ENCODE measurements at places on chromosomes 12 and 14.

- no peak for DNase-seq
Measured at GRCh38 chr14:100750762-100751699, 24.3 kb downstream of the DLK1 start.

DNA sequence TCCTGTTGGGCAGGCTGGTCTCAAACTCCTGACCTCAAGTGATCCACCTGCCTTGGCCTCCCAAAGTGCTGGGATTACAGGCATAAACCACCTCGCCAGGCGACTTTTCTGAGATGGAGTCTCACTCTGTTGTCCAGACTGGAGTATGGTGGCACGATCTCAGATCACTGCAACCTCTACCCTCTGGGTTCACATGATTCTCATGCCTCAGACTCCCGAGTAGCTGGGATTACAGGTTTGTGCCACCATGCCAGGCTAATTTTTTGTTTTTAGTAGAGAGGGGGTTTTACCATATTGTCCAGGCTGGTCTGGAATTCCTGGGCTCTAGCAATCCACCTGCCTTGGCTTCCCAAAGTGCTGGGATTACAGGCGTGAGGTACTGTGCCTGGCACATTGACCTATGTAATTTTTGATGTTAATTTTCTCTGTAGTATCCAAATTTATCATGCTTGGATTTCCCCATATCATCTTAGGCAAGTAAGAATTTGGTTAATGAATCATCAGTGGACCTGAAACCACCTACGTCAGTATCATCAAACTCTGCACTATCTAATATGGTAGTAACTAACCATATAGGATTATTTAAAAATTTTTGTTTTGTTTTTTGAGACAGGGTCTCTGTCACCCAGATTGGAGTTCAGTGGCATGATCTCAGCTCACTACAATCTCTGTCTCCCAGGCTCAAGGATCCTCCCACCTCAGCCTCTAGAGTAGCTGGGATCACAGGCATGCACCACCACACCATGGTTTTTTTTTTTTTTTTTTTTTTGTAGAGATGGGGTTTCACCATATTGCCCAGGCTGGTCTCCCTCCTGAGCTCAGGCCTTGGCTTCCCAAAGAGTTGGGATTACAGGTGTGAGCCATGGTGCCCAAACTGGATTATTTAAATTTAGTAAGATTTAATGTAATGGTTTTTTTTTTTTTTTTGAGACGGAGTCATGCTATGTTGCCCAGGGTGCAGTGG is 11.9 kb upstream of the ATP5F1B start:
- DNase-seq = peak; percentile 23

GRCh38 chr14:32208490-32208889 is 5.4 kb upstream of the RNU6-8 start:
- no peak for DNase-seq

GRCh38 chr14:101585211-101585610 is 23.9 kb downstream of the DIO3 start:
- no peak for DNase-seq

DNA sequence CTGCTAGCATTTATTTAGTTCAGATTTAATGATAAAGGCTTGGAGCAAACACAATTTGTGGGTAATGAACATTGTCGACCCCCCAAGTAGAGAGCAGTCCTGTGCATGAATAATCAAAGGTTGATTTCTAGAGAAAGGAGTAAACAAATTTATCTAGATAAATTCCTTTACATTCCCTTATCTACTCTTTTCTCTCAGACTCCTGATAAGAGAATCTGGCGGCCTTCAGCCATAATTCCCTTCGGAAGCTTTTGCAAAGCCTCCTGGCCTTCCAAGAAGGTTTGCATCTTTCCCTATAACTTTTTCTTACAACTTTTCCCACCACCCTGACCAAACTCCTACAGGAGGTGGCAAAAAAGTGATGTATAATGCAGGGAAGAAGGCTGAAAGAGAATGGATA is 42.1 kb downstream of the TMTC3 start:
- no peak for DNase-seq

DNA sequence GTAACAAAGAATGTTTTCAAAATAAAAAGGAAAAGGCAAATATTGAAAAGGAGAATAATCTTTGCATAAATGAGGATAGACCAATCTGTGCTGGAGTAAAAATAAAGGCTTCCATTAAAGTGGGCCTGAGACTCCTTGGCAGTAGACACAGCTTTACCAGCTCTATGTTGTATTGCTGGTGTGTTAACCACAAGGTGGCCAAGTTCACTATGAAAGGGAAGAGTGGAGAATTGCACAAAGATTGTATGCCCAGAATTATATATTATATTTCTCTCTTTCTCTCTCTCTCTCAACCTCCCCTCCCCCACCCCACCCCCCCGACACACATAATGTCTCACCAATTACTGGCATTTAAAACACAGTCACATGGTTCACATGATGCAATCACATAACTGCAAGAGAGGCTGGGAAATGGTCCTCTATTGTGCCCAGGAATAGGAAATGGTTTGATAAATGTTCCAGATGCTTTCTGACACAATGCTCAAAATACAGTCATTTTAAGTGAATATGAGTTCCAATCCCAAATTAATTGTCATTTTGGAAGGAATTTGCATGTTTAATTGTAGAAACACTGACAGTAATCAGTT is 222.6 kb upstream of the SYT1 start:
- peak; percentile 10 for DNase-seq

- DNase-seq = peak; percentile 92
Measured at GRCh38 chr12:50589650-50590435, 85.1 kb downstream of the DIP2B start.

- DNase-seq = peak; percentile 8
Measured at GRCh38 chr12:114744691-114745090, 60.7 kb upstream of the TBX3 start.

- DNase-seq = peak; percentile 88
Measured at GRCh38 chr12:27549236-27549800, 25.3 kb downstream of the PPFIBP1 start.

DNA sequence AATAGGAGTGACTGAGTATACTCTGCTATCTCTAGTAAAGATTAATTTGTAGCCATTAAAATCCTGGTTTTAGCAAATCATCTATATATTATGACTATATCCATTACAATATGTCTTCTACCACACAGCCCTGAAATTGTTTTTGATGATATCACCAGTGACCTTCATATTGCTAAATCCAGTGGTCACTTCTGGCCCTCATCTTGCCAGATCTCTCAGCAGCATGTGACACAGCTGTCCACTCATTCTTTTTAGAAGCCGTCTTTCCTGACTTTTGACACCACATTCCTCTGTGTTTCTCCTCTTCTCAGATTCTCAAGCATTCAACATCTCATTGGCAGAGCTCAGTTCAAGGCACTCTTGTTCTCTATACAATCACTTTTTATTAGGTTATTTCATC is 54.9 kb downstream of the CPNE8 start:
- no peak for DNase-seq

DNA sequence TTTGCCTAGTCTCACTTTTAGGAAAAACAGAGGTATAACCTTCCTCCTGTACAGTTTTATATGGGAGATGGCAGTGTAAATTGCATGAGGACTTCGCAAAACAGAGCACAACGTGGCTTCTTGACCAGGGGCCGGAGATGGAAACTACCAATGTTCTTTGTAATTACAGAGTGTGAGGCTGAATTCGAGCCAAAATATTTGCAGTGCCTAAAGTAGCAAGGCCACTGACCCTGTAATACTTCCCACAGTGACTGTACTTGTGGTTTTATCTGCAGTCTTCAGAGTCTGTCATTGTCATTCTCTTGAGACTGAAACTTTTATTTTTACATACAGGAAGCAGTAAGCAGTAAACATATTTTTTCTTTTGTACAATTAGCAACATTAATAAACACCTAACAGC is 98.9 kb downstream of the RERG start:
- DNase-seq = no peak

DNA sequence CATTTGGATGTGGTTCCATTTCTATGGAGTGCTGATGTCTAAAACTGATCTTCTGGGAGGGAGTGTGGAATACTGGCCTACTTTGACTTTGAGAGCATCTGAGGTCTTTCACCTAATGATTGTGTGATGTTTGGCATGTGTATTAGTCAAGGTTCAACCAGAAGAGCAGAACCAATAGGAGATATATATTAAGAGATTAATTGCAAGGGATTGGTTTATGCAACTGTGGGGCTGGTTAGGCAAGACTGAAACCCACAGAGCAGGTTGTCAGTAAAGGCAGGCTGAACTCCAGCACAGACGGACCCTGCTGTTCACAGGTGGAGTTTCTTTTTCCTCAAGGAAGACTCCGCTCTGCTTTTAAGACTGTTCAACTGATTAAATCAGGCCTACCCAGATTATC is 11.6 kb downstream of the BMAL2 start:
- DNase-seq = no peak

GRCh38 chr12:19244312-19244711 is 114.8 kb downstream of the PLEKHA5 start:
- DNase-seq = no peak

GRCh38 chr12:2341871-2342270 is 289.1 kb downstream of the CACNA1C start:
- DNase-seq = peak; percentile 77

- DNase-seq = peak; percentile 64
Measured at GRCh38 chr12:109264095-109264942, 44.8 kb downstream of the FOXN4 start.

DNA sequence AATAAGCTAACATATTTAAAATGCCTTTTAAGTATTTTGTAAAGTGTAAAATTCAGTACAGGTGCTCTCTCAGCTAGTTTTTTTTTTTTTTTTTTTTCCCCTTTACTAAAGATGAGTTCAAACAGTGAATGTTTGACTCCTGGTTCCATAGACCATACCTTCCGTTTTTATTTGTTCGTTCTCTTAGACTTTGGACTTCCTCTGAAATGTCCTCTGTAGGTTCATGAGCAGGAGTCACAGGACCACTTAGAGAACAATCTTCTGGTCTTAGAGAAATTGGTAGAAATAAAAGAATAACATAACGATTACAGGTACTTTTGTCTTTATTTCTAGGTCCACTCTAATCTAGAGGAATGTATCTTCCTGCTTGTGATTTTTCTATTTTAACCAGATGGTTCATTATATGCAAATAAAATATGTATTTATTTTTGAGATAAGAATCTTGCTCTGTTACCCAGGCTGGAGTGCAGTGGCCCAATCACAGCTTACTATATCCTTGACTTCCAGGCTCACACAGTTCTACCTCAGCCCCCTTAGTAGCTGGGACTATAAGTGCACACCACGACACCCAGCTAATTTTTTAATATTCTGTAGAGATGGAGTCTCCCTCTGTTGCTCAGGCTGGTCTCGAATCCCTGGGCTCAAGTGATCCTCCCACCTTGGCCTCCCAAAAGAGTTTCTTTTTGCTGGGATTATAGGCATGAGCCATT is 25.8 kb downstream of the STYX start:
- DNase-seq = no peak

GRCh38 chr12:122871851-122872780 is 23.8 kb downstream of the VPS37B start:
- peak; percentile 88 for DNase-seq

DNA sequence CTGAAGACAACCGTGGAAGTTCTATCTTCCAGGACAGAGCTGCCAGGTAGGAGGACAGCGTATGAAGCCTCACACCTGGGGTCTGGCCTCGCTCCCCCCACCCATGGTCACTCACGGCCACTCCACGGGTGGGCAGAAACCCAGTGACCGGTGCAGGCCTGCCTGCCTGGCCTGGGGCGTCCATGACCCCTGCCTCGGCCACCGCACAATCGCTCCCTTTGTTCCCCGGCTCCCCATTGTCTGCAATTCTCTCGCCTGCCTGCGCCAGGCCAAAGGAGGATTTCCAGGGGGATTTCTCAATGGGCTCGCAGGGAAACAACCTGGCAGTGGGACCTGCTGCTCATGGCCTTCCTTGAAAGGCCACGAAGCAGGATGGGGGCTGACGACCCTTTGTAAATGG is 22.6 kb downstream of the CCDC85C start:
- no peak for DNase-seq

GRCh38 chr14:47262801-47263200 is 412.6 kb downstream of the MDGA2 start:
- DNase-seq = no peak

GRCh38 chr14:21734457-21735074 is 60.9 kb upstream of the OR4E1 start:
- peak; percentile 52 for DNase-seq

GRCh38 chr14:72332046-72332445 is 399.8 kb downstream of the RGS6 start:
- DNase-seq = no peak

- no peak for DNase-seq
Measured at GRCh38 chr14:66514213-66514612, 6.3 kb downstream of the GPHN start.

DNA sequence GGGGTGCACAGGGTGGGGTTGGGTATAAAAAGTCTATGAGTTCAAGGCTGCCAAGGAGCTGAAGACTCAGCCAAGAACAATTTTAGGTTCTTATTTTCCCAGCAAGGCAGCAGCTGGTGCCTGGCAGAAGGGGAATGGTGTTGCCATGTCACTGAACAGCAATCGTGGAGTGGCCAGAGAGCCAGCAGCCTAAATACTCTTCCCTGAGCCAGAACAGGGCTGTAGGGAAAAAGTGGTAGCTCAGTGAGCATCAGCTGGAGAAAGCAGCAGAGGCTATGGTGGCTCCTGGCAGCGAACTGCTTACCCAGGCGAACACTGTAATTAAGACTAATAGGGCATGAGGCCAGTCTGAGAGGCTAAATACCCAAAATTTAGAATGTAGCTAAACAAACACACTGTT is 334.9 kb downstream of the RMST start:
- DNase-seq = no peak

GRCh38 chr14:39430762-39431415 is 1.3 kb downstream of the FBXO33 start:
- DNase-seq = peak; percentile 11

GRCh38 chr14:98952593-98953350 is 319.2 kb downstream of the BCL11B start:
- DNase-seq = no peak

DNA sequence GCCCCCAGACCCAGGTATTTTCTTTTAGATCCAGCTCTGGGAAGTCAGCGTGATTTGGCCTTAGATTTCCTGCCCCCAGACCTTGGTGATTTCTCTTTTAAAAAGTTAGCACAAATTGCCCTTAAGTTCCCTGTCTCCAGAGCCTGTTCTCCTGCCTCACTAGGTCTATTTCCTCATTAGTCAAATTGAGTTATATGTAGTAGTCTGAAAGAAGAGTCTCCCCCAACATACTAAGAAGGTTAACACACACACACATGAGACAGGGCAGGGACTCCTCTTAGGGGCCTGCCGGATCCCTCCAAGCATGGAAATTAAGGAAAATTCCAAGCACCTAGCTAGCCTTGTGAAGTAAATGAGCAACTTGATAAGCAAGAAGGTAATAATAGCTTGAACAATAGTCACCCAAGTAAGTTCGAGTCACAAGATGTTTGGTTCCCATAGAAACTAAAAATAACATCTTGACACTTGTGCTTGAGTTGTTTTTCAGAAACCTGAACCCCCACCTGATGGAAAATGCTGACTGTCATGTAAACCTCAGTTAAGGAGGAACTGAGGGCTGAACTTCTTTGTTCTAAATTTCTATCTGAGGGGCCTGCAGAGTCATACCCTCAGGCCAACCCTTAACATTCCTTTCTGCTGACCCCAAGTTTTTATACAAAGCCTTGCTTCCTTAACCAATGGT is 51.6 kb downstream of the CAND1 start:
- DNase-seq = no peak

GRCh38 chr14:98890556-98891340 is 381.2 kb downstream of the BCL11B start:
- DNase-seq = no peak

GRCh38 chr12:575948-576614 is 87.2 kb downstream of the NINJ2 start:
- peak; percentile 71 for DNase-seq
